Mammary epithelial cell (primary cell): ENCODE measurements at places on chromosomes 6 and 20.

DNA sequence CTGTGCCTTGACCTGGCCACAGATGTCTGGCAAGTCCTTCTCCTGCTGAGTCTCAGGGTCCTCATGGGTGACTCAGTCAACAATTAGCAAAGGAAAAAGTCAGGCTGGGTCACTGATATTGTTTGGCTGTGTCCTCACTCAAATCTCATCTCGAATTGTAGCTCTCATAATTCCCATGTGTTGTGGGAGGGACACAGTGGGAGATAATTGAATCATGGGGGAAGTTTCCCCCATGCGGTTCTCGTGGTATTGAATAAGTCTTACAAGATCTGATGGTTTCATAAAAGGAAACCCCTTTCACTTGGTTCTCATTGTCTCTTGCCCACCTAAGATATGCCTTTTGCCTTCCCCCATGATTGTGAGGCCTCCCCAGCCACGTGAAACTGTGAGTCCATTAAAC is 45.7 kb downstream of the PREX1 start:
- DNase-seq = no peak

- DNase-seq = no peak
These were observed 2.0 kb downstream of the LY86 start for GRCh38 chr6:6590530-6590929.

DNA sequence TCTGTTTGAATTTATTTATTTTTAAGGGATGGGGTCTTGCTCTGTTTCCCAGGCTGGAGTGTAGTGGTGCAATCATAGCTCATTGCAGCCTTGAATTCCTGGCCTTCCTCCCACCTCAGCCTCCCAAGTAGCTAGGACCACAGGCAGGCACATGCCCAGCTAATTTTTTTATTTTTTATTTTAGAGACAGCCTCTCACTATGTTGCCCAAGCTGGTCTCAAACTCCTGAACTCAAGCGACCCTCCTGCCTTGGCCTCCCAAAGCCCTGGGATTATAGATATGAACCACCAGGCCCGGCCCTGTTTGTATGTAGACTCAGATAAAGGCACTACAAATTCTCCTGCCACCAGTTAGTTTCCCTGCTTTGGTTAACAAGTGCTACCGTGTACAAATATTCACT is 142.9 kb upstream of the SOX4 start:
- DNase-seq = no peak

DNA sequence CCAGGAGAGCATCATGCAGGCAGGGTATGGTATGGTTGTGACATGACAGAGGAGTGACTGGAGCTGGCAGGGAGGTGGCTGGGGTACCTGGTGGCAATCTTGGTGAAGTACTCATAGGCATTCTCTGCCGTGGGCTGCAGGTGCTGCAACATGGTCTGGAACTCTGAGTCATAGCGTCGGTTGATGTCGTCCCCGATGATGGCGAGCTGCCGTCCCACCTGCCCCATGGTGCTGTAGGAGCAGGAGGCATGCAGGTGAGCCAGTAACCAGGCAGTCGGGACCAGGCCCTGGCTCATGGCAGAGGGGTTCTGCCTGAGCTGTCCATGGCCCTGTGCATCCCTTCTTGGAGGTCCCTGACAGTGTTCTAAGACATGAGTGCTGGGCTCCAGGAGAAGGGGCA is 4.9 kb downstream of the BAK1 start:
- no peak for DNase-seq

DNA sequence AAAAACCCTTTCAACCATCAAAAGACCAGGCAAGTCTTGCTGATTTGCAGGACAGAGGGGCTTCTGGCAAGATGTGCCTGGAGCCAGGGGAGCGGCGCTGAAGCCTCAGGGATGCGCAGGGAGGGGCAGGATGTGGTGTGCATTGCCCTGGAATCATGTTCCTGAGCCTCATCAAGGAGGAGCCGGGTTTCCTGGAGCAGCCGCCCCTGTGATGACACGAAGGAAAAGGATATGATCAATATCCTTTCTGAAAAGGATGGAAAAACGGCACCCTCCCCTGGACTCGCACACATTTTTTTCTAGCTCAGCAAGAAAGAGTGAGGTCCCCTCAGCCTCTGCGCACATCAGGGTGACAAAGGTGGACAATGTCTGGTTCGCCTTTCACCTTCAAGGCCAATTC is 173.1 kb upstream of the SSTR4 start:
- no peak for DNase-seq

DNA sequence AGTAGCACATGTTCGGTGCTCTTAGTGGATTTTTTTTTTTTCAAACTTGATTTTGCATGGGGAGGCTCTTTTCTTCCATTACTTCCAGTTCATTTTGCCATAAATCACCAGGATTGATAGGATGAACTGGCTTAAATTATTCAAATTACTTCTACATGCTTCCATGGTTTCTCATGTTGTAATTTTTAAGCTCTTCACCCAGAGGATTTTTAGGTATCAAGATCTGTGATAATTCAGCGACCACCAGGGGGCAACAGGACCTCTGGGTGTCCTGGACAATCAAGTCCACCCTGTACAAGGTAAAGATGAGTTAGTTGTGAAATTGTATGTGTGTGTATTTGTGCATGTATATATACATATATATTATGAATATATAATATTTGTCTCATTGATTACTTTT is 4.2 kb upstream of the EPHA7 start:
- no peak for DNase-seq

DNA sequence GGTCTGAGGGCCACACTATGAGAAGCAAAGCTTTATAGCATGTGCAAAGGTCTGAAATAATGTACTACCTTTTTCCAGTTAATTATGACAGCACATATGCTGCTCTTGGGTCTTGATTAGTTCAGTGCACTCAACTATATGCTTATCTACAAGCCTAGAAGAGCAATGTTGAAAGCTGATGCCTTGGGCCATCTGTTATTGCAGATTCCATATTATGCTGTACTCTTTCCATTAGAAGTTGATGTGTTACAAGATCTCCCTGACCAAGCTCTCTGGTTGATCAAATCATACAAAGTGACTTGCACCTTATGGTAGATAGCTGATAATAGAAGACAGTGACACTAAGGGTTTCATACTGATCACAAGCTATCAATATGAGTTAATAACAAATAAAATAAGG is 327.3 kb downstream of the FRK start:
- no peak for DNase-seq
